ENCODE measurements at places on chromosomes 6 and 20. TPM values are rescaled to one million over a fixed set of nuclear protein-coding genes. Genes with fewer than 3 reads are reported as not detected.

Gene NFKBIE
- total RNA-seq = 8.2 TPM

Gene TAAR9
- total RNA-seq = not detected

Gene PM20D2
- total RNA-seq = 15.1 TPM

Gene C6orf58
- total RNA-seq = not detected

Gene TFAP2A
- total RNA-seq = 15.9 TPM

Gene SRMS
- 0.18 TPM for total RNA-seq

Gene MOXD1
- total RNA-seq = 1.5 TPM
